Stimulated activated CD8-positive, alpha-beta memory T cell treated with anti-CD3 and anti-CD28 coated beads, Interleukin-15, amount 100 ng/mL, for 1 hour (primary cell): ENCODE measurements at places on chromosomes 3 and 15.

DNA sequence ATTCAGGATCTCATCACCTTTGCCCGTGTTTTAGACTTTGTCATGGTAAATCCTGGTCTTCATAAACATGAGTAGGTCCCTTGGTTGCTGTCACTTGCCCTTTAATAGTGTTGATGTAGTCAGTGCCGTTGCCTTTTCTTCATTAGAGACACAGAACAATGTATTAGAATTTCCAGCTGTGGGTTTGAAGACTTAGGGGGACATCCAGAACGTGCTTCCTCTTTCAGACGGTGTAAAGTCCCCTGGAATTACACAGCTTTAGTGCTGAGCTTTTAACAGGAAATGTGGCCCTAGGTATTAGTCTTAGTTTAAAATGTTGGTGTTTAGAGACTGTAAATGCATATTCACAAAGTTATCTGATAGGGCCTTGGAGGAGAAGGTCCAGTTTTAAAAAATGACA is 8.8 kb upstream of the LRCH3 start:
- no peak for DNase-seq

DNA sequence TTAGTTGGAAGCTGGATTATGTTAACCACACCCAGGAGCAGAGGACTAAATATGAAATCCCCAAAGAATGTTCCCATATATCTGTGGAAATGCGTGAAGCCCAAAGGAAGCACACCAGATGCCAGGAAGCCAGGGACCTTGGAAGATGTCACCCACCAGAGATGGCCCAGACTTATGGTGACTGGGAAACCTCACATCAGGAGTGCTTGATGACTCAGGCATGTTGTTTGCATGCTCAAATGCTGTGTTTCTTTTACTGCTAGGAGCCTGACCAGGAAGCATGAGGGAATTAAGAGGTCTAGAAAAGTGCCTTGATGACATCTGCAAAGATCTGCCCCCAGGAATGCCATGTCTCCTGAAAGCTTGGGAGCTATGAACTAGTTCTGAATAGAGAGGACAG is 109.0 kb upstream of the SLC2A2 start:
- DNase-seq, result no peak

- DNase-seq, result no peak
These were observed 135.2 kb upstream of the BCL6 start for GRCh38 chr3:187880441-187880840.

DNA sequence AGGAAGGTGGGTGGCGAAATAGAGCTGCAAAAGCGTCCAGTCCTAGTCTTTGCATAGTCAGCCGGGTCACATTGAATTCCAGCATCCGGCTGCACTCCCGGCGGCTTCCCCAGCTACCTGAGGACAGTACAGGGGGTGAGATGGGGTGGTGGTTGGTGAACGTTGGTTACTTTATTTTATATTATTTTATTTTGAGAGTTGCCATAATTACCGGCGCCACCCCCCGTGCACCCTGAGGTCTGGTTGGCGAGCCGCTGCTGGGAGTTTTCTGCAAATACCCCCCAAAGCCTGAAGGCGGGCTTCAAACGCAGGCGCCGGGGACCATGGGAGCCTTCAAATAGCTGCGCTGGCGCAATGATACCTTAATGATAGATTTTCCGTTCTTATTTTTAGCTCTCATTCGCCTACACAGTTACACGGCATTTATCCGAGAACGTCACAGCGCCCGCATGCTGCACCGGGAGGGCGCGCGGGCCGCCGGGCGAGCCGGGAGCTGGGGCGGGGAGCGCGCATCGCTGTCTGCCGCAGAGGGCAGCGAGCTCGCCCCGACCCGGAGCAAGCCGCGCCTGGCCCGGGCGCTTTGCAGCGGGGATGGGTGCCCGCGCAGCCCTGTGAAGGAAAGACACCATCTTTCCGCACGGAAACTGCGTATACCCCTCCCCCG is 756 bp upstream of the RASGRF1 start:
- DNase-seq, result no peak

DNA sequence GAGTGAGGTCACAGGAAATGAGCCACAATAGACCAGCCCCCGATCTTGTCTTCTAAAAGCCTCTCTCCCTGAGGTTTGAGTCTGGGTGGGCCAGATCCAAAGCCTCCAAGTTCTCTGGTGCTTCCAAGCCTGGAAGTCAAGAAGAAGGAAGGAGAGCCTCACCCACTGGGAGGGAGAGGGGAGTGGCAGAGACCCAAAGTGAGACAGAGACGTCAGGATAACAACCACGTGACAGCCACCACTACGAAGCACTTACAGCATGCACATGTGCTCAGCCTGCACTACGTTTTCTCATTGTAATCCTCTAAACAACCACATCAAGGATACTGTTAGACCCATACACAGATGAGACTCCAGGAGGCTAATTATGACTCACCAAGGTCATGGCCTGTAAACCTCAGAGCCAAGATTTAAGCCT is 197.3 kb upstream of the LINGO1 start:
- no peak for DNase-seq

GRCh38 chr3:184486614-184487013 is 75.0 kb upstream of the EPHB3 start:
- no peak for DNase-seq

DNA sequence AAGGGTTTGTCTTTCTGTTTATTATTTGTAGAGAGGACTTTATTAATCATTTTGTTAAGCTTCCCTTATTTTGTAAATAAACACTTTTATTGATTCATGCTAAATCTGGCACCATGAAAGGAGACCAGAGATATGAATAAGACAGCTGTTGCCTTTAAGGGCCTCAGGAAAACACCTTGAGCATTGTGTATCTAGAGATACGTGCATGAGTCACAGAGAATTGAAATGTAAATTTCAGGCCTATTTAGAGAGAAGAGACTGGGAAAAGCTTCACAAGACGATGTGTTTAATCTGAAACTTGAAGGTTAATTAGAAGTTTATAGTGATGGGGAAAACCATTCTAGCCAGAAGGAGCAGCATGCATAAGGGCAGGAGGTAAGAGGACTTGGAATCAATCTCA is 28.6 kb upstream of the UTS2B start:
- no peak for DNase-seq

GRCh38 chr3:79019137-79019923 is 748.5 kb downstream of the ROBO1 start:
- DNase-seq, result no peak

- DNase-seq, result no peak
These were observed 15.1 kb downstream of the XXYLT1 start for GRCh38 chr3:195255571-195256501.
